Activated naive CD4-positive, alpha-beta T cell (primary cell): ENCODE measurements at places on chromosomes 5 and 9.

DNA sequence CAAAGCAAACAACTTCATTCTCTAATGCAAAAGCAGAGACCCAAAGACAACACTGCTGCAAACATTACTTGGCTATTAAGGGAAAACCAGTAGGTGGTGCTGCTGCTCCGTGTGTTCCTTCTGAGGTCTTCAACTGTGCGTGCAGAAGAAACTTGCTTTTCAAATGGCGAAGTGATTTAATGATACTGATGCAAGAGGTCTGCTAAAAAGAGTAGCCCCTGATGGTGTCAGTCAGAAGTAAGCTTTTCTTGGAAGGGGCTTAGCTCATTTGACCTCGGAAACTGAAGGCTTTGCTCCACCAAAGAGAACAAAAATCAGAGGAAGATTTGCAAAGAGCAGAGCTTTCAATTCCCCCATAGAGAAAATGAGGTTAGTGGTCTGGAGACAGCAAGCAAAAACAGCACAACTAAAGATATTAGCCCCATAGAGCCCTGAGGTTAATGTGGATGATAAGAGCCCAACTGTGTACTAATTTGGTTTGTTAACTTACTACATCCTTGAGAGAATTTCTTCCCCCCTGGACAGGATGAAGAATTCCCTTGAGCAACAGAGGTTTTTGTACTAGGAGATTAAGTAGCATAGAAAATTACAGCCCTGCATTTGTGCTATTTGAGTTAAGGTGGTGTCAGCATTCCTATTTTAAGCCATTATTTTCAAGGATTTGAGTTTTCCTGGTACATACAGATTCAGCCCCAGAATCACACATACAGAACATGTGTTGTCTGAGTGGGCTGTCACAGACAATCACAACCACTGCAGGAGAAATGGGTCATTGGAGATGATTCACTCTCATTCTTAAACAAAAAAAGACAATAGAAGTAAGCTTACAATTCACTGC is 153.2 kb upstream of the C9orf72 start:
- DNase-seq: no peak

- no peak for DNase-seq
Observed at GRCh38 chr5:44691802-44692201, 116.9 kb upstream of the MRPS30 start.

GRCh38 chr5:120510098-120510637 is 46.1 kb downstream of the PRR16 start:
- no peak for DNase-seq

GRCh38 chr5:77630114-77630680 is 8.3 kb downstream of the OTP start:
- no peak for DNase-seq

DNA sequence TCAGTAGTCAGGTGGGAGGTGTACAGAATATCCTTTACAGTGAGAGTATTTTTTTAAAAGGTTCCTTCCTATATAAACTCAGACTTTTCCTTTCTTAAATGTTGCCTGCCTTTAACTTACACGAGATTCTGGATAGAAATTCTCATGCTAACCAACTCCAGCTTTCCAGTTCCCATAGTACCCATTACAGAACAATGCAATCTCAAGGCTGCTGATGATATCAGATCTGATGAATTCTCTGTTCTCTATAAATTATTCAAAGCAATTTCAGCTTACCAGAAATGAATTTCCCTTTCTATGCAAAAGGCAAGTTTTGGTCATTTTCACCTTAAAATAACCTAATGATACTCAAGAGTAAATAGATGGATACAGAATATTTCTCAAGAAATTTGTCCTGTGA is 90.3 kb downstream of the NUDT12 start:
- DNase-seq: no peak

- no peak for DNase-seq
Observed at GRCh38 chr5:18000744-18001143, 366.5 kb downstream of the TAF11L14 start.

DNA sequence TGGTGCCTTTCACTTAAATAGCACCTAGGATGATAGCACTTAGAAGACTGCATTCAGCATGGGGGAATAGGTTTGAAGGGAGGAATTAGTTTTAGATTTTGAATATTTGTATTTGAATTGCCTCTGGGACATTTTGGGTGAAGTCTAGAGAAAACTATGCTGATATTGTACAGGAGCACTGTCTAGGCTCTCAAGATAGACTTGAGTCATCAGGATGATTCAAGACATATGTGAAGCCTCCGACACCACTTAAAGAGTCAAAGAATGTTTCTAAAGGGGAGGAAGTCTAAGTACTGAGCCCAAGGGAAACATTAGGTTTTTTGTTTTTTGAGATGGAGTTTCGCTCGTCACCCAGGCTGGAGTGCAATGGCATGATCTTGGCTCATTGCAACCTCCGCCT is 63.9 kb upstream of the CCDC180 start:
- no peak for DNase-seq

- DNase-seq: no peak
Observed at GRCh38 chr9:134597041-134597913, 44.3 kb upstream of the COL5A1 start.
